Non-pigmented ciliary epithelial cell (primary cell): ENCODE measurements at places on chromosomes 1 and 21.

DNA sequence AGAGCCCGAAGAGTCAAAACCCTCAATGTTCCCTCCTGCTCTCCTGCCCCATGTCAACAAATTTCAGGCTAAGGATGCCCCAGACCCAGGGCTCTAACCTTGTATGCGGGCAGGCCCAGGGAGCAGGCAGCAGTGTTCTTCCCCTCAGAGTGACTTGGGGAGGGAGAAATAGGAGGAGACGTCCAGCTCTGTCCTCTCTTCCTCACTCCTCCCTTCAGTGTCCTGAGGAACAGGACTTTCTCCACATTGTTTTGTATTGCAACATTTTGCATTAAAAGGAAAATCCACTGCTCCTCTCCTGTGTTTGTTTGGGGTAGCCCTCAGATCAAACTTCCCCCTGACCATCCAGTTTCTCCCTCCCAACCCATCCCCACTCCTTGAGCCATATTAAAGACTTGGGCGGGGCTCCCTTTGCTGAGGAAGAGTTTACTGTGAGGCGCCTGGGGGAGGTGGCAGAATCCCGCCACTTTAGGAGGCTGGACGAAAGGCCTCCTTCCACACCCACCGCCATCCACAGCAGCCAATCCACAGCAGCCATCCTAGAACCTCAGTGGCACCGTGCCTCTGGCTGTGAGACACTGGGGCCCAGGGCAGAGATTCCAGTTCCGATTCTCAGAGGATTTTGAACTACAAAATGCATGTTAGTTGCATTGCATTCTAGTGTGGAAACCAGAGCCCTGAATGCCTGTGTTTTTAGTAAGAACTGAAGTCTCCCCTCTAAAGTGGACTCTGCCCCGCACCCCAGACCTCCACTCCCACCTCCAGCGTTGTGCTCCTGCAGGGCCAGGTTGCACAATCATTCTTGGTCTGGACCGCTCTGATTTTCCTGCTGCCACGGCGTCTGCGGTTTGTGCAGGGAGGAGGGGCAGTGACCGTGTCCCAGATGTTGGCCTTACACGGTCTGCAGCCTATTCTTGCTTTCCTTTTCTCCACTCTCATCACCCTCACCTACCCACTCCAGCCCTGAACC, 3.0 kb downstream of the OLFML3 start:
- no peak for DNase-seq

GRCh38 chr1:41863718-41864117, 55.0 kb downstream of the HIVEP3 start:
- no peak for DNase-seq

- no peak for DNase-seq
Measured at GRCh38 chr21:42150474-42151085, 68.4 kb upstream of the ABCG1 start.

DNA sequence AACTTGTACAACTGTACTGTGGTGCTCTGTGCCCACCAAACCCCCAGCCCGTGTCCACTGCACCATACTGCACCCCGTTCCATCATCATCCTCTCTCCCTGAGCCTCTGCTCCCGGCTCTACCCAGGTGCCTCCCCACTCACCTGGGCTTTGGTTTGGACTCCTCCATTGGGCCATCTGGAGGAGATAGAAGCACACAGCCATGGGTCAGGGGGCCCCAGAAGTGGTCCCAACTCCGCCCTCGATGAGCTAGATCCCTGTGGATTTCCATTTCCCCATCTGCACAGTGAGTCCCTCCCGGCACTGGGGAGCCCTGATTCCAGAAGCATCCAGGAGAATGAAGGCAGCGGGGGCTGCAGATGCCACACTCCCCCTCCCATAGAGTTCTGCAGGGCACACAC, 10.8 kb downstream of the TNNT2 start:
- no peak for DNase-seq

DNA sequence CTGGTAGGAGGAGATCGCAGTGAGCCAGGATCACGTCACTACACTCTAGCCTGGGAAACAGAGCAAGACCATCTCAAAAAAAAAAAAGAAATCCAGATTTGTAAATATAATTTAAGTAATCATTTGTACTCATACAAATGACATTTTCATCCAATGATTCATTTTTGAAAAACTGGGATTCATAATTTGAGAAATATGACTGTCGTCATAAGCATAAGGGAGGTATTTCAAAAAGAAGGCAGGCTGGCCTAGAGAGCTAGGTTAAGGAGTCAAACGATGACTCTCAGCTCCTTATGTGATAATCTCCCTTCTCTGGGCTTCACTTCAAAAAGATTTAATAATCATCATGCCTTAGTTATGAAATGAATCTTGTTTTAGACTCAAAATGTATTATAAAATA, 2.3 kb downstream of the GART start:
- no peak for DNase-seq

DNA sequence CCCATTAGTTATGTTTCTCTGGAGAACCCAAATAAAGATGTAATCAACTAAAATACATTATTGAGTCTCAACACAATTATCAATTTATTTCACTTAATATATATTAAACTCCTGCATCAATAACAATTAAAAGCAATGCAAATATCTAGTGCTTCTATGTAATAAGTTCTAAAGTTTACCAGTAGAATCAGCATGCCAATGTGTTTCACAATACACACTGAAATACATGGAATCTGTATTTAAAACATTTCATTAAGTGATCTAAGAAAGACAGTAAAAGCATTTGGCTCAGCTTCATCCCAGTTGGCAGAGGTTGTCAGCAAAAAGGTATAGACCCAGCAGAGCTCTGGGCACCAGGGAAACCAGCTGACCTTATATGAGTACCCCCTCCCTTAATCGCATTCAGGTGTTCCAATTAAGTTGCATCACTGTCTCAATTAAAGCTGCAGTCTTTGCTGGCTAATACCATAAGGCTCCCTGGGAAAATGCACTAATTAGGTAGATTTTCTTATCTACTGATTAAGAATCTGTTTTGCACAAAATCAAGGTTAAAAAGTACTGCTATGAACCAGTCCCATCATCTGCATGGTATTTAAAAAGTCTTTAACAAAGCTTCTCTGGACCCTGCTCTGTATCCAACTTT, 63.1 kb downstream of the NIBAN1 start:
- DNase-seq: no peak

GRCh38 chr1:193516755-193517388, 330.5 kb upstream of the B3GALT2 start:
- no peak for DNase-seq

DNA sequence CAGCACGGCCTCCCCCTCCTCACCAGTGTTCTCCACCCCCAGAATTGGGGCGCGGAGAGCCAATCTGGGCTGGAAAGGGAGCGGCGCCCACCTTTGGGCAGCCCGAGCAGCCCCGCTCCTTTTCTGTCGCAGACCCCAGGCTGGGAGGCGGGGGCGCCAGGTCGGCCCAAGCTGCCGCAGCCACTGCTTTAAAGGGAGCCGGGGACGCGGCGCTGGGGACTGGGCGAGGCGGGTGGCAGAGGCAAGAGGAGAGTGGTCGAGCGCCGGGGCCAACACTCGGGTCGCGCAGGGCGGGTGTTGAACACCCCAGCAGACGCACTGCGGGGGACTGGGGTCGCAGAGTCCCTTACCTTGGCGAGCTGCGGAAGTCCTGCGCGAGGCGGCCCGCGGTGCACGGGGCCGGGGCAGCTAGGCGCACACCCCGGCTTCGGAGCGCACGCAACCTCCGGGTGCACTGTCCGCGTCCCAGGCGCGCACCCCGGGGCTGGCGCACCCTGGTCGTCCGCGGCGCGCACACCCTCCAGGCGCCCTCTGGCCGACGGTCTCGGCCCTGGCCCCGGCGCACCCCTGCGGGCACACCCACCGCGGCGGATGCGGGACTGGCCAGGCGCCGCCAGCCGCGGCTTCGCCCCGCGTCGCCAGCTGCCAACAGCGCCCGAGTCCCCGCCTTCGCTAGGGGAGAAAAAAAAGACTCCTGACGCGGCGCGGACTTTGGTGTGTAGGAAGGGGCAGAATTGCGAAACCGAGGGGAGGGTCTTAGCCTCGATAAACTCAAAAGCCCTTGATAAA, at the start of gene KANK4:
Gene KANK4, minus strand, starts transcription at position 679 of the 789 bp plus-strand sequence. CDS start 37,870 bp downstream, outside the sequence.
- no peak for DNase-seq

GRCh38 chr1:201468501-201468843, 516 bp downstream of the PHLDA3 start:
- DNase-seq: no peak

GRCh38 chr21:37413553-37414291, 47.1 kb downstream of the DYRK1A start:
- no peak for DNase-seq

DNA sequence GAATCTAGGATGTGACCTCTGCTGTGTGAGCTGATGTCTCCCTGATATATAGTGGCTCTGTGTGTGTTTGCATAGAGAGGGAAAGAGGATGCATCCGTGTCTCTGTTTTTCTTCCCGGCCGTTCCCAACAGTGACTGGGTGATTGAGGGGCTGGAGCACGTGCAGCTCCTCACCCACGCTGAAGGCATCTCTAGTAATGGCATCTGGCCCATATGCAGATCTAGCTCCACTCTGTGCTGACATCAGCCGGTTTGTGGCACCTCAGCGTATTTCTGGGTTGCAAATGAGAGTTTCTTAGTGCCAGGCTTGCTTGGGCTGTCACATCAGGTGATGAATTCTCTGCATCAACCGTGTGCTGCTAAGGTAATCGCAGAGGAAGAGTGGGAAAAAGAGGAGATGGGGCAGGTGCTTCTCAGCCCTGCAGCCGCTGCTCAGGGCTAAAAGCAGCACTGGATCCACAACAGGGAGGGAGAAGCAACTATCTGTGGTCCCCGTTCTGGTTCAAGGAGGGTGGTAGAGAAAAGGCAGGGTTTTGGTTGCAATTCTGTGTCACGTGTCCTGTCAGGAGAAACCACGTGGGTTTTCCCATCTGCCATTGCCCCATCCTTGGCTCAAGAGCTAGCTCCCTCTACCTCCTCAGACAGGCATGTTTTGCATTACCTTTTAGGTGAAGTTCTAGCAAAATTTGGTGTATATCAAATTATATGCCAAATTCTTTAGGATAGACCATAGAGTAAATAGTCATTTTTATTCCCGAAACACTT, 282.9 kb downstream of the PBX1 start:
- no peak for DNase-seq

DNA sequence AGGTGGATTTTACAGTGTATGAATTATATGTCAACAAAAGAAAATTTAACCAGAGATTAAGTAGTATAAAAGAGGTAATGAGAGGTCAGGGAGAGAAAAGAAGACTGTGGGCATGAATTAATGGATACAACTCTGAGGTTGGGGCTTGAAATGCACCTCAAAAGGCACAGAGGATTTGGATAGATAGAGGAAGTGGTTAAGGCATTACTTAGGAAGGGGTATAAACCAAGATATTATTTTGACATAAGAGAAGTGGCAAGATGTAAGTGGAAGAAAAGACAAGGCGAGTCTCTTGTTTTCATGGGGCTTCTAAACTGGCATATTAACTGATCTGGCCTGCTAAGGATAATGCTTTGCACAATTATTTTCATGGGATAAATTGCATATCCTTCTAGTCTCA, 34.1 kb downstream of the RAP1A start:
- no peak for DNase-seq

- DNase-seq: no peak
Measured at GRCh38 chr1:234842726-234843641, 233.0 kb upstream of the IRF2BP2 start.

DNA sequence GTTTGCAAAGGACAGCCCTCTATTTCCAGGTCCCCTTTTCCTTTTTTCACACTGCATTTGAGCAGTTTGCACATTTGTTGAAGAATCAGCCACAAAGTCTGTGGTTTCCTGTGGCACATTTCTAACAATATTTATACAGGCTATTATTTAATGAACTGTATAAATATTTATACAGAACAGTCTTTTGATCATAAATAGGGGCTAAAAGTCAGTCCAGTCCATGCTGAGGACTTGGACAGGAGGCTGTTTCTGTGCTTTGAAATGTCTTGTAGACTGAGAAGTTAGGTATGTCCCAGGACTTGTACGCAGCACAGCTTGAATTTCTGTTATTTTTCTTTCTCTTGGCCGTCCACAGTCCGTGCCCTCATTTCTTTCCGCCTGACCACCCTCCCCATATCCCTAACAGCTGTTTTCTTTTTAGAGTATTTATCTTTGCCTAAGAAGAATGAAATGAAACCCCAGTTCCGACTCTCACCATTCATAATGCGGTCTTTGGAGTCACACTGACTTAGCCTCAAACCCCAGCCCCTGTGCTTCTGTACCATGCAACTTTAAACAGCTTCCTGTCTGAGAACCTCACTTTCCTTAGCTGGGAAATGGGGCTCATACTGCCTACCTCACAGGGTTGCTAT, 19.7 kb downstream of the FGGY start:
- DNase-seq: peak; percentile 71
